Activated CD8-positive, alpha-beta T cell treated with anti-CD3 and anti-CD28 coated beads for 36 hours (primary cell): ENCODE measurements at places on chromosomes 7 and 10. TPM values are rescaled to one million over a fixed set of nuclear protein-coding genes. Genes with fewer than 3 reads are reported as not detected.

DNA sequence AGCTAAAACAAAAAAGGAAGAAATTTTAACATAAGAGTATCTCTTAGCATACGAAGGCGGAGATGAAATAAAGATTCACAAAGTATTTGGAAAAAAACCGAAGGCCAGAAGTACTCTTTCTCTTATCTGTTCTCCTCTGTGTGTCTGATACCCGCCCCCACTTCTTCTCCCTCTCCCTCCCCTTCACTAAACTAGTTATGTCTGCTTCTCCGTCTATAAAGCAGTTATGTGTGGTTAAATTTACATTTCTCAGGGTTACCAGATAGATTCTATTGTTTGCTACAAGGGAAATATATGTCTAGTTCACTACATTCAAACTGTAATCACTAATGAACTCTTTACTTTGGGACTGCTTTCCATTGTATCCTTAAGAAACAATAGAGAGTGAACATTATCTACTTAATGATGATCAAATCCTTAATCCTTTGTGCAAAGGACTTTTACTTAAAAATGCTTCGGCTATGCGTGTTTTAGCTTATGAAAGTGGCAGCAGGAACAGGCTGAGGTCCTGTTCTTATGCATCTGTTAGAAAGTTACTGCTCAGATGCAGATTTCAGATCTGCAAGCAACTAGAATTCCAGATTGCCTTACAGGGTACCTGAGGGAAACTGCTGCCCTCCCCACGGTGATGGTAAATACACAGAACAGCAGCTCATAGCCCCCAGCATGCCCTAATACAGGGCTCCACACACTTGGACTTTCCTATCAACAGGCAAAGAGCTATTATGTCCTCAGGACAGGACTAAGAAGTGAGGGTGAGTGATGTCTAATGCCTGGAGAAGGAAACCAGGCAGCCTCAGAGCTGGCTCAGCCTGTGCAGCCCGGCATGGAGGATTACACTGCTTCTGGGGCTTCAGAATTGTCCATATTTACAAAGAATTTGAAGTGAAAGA, 273.3 kb downstream of the FZD1 start:
- H3K4me3 ChIP-seq = no peak overlapping the region
- no peak overlapping the region for H3K27ac ChIP-seq
- H3K27me3 ChIP-seq = peaks cover 2% of the 10 kb centered on the region
- no peak for DNase-seq
- no peaks in the 10 kb centered on the region for H3K36me3 ChIP-seq
- no peaks in the 10 kb centered on the region for H3K4me1 ChIP-seq

GRCh38 chr7:6578114-6579084, 1.1 kb downstream of the ZDHHC4 start:
- no peaks in the 10 kb centered on the region for H3K27me3 ChIP-seq
- H3K36me3 ChIP-seq = peaks cover 19% of the 10 kb centered on the region
- H3K4me1 ChIP-seq = peaks cover 28% of the 10 kb centered on the region
- no peak for DNase-seq
- H3K27ac ChIP-seq = peak overlapping the region; percentile 89
- H3K4me3 ChIP-seq = peak overlapping the region; percentile 84

C10orf67 gene
- 0.32 TPM for total RNA-seq

MINDY4 gene
- total RNA-seq = 1.3 TPM

DNA sequence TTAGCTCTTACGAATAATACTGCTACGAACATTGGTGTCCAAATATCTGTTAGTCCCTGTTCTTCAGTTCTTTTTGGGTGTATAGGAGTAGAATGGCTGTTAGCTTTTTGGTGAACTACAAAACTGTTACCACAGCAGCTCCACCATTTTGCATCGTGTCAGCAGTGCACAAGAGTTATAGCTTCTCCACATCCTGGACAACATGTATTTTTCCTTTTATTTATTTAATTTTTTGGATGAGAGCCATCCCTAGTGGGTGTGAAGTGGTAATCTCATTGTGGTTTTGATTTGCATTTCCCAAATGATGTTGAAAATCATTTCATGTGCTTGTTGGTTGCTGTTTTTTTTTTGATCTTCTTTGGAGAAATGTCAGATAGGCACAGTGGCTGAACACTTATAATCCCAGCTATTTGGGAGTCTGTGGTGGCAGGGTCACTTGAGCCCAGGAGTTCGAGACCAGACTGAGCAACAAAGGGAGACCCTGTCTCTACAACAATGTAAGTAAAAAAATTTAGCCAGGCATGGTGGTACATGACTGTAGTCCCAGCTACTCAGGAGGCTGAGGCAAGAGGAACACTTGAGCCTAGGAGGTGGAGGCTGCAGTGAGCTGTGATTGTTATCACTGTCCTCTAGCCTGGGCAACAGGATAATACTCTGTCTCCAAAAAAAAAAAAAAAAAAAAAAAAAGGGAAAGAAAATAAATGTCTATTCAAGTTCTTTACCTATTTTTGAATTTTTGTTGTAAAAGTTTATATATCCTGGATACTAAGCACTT, 31.7 kb downstream of the TRIM24 start:
- no peak overlapping the region for H3K4me3 ChIP-seq

MYO3A gene
- total RNA-seq = not detected

CPEB3 gene
- total RNA-seq = 2.2 TPM

DNA sequence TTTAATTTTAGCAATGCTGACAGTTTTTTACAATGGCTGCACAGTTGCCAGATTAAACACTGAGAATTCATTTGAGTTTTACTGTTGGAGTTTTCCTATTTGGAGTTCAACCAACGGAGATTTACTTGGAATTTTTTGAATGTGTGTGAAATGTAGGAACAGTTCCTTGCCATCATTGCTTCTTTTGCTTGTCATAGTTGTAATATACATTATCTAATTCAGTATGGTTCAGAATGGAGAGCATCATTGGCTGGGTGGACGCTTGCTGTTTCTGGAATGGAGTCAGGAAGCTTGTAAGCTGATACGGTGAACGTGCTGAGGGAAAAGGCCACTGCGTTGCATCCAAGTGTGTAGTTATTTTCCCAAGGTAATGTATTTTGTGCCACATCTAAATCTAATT, 404.3 kb upstream of the KLF6 start:
- H3K27me3 ChIP-seq = no peaks in the 10 kb centered on the region
- H3K36me3 ChIP-seq = no peaks in the 10 kb centered on the region
- no peak for DNase-seq
- H3K27ac ChIP-seq = no peak overlapping the region
- H3K4me3 ChIP-seq = no peak overlapping the region

GRCh38 chr10:78980354-78980753, 88.4 kb upstream of the ZMIZ1 start:
- H3K4me3 ChIP-seq = no peak overlapping the region
- no peaks in the 10 kb centered on the region for H3K36me3 ChIP-seq
- H3K4me1 ChIP-seq = peaks cover 39% of the 10 kb centered on the region
- no peak overlapping the region for H3K27ac ChIP-seq
- no peak for DNase-seq

GALNT17 gene
- total RNA-seq = not detected

DNA sequence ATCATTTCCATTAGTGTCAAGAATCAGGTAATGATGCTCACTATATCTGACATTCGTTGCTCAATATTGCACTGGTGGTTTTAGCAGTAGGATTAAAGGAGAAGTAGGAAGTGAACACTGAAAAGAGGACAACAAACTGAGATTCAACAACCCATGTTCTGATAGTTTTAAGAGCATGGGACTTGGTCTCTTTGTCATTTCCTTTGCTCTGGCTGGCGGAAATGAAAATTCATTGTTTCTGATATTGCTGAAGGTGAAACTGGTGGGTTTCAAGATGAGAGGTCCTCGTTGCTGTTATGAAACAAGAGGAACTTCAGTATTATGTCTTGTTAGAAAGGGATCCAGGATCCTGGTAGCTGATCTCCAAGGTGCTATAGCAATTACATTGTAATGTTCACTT, 129.0 kb downstream of the DNAH11 start:
- H3K4me3 ChIP-seq = no peak overlapping the region
- H3K36me3 ChIP-seq = no peaks in the 10 kb centered on the region
- peaks cover 1% of the 10 kb centered on the region for H3K27me3 ChIP-seq
- DNase-seq = peak; percentile 1

DNA sequence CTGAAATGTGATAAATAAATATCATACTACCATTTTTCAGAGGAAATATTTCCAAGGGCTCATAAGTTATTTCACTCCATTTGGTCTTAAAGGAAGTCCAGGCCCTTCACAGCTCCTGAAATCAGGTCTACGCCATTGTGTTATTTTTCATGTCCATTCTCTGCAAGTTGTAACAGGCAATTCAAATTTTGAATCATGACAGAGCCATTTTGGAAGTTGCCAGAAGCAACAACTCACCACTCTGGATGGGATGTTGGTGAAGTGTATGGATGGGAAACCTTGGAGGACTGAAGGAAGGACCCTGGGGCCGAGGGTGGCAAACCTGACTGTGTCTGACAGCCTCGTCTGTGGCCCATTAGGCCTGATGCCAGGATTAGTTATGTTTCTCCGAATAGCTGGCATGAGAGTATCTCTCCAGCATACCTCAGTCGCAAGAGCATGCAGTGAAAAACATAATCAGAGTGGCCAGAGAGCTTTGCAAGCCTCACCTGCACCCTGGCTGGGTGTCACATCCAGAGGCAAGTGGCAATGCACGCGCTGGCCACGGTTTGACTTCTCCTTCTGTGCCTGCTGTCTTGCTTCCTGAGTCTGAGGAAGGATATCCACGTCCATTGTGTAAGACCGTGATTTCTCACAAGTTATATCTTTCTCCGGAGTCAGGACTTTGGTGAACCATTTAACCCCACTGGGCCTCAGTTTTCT, 87.1 kb downstream of the NRP1 start:
- H3K27me3 ChIP-seq = no peaks in the 10 kb centered on the region
- no peak overlapping the region for H3K27ac ChIP-seq
- no peak overlapping the region for H3K4me3 ChIP-seq
- DNase-seq = no peak

GRCh38 chr7:132417103-132417906, 159.0 kb downstream of the PLXNA4 start:
- no peaks in the 10 kb centered on the region for H3K27me3 ChIP-seq
- DNase-seq = no peak
- no peak overlapping the region for H3K4me3 ChIP-seq

FGFR2 gene
- total RNA-seq = not detected

DNA sequence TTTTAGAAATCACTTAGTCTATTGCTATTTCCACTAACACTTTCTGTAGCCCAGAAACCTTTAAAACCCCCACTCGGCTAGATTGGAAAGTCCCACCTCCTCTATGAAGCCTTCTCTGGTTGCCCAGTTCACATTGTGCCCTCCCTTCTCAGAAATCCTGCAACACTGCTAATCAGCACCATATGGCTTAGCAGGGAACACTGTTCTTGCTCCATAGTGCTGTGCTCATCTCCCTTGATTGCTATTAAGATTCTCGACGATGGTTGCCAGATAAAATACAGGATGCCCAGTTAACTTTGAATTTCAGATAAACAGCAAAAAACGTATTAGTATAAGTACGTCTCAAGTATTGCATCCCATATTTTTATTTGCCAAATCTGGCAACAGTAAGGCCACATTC, 40.1 kb upstream of the XPNPEP1 start:
- no peaks in the 10 kb centered on the region for H3K27me3 ChIP-seq
- DNase-seq = no peak
- peaks cover 3% of the 10 kb centered on the region for H3K4me1 ChIP-seq
- H3K36me3 ChIP-seq = no peaks in the 10 kb centered on the region

UPK3B gene
- not detected for total RNA-seq

GRCh38 chr7:76189276-76189675, 12.4 kb upstream of the SRRM3 start:
- H3K27me3 ChIP-seq = no peaks in the 10 kb centered on the region
- no peaks in the 10 kb centered on the region for H3K4me1 ChIP-seq
- no peak for DNase-seq
- H3K36me3 ChIP-seq = no peaks in the 10 kb centered on the region
- no peak overlapping the region for H3K27ac ChIP-seq

GRCh38 chr10:83725567-83725966, 413.7 kb upstream of the GHITM start:
- H3K27ac ChIP-seq = no peak overlapping the region
- no peaks in the 10 kb centered on the region for H3K4me1 ChIP-seq
- no peaks in the 10 kb centered on the region for H3K36me3 ChIP-seq
- H3K4me3 ChIP-seq = no peak overlapping the region

DNA sequence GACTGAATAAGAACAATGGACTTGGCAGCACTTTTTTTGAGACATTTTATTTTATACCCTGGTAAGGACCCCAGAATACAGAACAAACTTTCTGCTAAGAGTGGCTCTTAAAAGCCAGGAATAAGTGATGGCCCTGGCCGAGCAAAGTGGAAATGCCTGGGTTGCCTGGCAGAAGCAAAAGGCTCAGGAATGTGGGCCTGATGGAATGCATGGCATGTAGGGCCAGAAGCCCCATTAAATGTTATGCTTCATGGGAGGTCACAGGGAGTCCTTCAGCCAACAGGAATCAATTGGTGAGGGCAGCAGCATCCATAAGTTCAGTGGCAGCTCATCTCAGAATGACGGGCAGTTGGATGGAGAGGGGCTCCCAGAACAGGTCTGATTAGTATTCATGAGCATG, 301.5 kb upstream of the CACNA2D1 start:
- no peaks in the 10 kb centered on the region for H3K36me3 ChIP-seq
- no peak overlapping the region for H3K27ac ChIP-seq
- no peaks in the 10 kb centered on the region for H3K4me1 ChIP-seq
- no peak overlapping the region for H3K4me3 ChIP-seq
- no peaks in the 10 kb centered on the region for H3K27me3 ChIP-seq
- DNase-seq = no peak

- no peaks in the 10 kb centered on the region for H3K27me3 ChIP-seq
- peak overlapping the region; percentile 20 for H3K27ac ChIP-seq
- H3K36me3 ChIP-seq = peaks cover 44% of the 10 kb centered on the region
- peaks cover 15% of the 10 kb centered on the region for H3K4me1 ChIP-seq
- H3K4me3 ChIP-seq = no peak overlapping the region
Observed at GRCh38 chr10:80165173-80165572, 32.6 kb downstream of the PLAC9 start.

GRCh38 chr7:128921866-128922440, 11.4 kb upstream of the KCP start:
- no peak overlapping the region for H3K27ac ChIP-seq
- no peaks in the 10 kb centered on the region for H3K36me3 ChIP-seq
- H3K4me3 ChIP-seq = no peak overlapping the region
- H3K27me3 ChIP-seq = peaks cover 3% of the 10 kb centered on the region

ENTPD1 gene
- 4.4 TPM for total RNA-seq

DNA sequence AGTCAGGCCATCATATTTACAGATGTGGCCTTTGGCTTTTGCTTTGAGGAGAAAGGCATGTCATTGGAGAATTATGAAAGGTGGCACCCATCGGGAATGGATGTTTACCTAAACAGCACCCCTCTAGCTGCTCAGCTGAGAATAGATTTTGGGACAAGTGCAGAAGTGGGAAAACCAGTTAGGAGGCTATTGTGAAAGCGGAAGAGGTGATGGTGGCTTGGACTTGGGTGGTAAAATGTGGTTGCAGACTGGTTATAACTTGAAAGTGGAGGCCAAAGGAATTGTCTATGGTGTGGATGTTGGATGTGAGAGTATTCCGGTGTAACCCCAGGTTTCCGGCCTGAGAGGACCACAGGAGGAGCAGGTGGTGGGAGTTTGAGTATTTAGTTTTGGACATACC, 5.2 kb upstream of the SLC12A9 start:
- H3K4me1 ChIP-seq = peaks cover 5% of the 10 kb centered on the region
- H3K36me3 ChIP-seq = peaks cover 3% of the 10 kb centered on the region
- H3K27ac ChIP-seq = no peak overlapping the region
- no peak overlapping the region for H3K4me3 ChIP-seq
